ENCODE measurements at places on chromosomes 2 and 18.

GRCh38 chr2:232896111-232896510 lies 26.0 kb downstream of the SNORC start:
- no peak for DNase-seq

- no peak for DNase-seq
These were observed 27.8 kb upstream of the TNS1 start for GRCh38 chr2:218030409-218031195.

DNA sequence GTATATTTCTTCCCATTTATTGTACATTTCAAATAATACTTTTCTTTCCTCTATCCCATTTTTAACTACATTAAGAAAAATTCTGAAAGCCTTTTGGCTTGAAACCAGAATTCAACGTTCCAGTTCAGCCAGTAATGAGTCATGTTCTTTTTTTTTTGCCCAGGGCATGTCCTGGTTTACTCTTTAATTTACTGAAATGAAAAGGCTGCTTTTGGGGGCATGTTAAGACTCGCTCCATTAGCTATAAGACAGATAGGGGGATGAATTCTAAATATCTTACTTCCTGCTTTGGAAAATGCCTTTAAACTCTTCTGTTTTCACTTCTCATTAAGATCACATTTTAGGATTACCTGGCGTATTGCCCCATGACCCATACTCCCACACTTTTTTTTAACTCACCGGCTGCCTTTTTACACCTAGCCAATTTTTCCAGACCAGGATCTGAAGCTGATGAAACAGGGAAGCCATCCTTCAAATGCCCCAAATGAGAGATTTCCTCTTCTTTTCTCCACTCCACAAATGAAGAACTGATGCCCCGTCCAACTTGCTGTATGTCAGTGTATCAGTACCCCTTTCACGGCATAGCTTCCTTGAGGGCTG lies 585 bp downstream of the ABCA12 start:
- no peak for DNase-seq

DNA sequence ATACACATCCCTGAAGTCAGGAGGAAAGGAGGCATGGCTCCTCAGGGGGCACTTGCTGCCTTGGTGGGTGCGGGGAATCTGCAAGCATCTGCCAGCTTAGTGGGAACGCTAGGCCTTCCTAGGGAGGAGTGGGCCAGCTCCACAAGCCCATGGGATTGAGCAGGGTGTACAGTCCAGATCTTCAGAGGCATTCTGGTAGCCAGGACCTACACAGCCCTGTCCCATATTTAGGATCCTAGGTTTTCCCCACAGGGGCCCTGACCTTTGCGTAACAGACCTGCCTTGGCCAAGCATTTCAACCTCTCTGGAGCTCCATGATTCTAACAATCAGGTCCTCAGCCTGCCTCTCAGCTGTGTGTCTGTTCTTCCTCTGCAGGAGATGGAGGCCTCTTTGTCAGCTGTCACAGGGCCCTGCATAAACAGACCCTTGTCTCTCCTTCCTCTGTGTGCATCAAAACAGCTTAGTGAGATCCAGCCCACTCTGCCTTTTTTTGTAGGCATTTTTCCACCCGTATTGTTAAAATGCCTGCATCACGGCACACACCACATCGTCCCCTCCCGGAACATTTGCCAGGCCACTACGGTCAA lies 140.2 kb upstream of the NDUFV2 start:
- DNase-seq = no peak

DNA sequence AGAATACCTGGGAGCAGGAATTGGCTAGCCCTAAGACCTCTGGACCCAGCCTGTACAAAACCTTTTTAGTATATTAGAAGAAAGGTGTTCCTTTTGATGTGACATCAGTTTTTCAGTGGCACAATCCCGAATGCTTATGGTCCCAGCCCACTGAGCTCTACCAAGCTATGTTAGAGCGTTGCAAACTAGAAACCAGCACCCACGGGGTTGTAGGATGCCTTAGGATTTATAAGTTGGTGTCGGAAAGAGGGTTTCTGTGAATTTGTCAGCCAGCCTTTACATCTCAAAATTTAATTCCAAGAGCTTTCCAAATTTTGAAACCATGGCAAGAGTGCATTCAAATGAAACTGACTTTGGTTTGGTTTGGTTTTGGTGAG lies 499 bp upstream of the LMAN1 start:
- no peak for DNase-seq

DNA sequence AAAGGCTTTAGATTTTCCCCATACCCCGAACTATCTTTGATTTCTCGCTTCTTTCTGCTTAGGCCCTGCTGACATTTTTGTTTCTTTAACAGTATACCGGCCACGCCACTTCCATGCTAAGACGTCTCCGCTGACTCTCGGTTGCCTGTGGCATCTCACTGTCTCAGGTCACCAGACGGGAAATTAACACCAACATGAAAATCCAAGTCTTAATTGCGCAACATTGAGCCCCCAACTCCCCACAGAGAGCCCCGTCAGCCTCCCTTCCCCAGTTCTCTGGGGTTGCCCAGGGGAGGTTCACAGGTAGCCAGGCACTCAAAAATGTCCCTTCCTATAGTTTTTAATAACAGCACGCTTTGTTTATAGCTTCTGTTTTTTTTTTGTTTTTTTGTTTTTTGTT lies 30.2 kb downstream of the CD8B2 start:
- no peak for DNase-seq

Measured in stimulated activated CD8-positive, alpha-beta memory T cell treated with anti-CD3 and anti-CD28 coated beads, Interleukin-2, amount 100 ng/mL, for 1 hour (primary cell).